GM12891 (cell line): ENCODE measurements at places on chromosomes 11 and 22.

DNA sequence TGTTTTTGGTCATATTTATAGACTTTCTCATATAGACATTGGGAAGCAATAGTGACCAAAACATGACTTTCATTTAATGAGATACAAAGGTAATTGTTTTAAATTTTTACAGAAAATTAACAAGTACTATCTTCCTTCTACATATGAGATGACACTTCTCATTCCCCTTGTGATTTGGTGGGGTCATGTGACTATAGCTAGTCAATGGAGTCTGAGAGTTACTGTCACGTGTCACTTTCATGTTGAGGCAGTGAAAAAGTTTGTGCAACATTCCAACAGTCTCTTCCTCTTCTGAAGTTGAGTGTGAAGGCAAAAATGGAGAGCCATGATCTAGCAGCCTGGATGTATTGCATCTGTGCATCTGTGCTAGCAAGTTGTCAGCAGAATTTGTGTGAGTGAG is 618.3 kb upstream of the LRRC4C start:
- no peak for DNase-seq

GRCh38 chr11:22244986-22245592 is 52.2 kb downstream of the ANO5 start:
- DNase-seq = no peak

DNA sequence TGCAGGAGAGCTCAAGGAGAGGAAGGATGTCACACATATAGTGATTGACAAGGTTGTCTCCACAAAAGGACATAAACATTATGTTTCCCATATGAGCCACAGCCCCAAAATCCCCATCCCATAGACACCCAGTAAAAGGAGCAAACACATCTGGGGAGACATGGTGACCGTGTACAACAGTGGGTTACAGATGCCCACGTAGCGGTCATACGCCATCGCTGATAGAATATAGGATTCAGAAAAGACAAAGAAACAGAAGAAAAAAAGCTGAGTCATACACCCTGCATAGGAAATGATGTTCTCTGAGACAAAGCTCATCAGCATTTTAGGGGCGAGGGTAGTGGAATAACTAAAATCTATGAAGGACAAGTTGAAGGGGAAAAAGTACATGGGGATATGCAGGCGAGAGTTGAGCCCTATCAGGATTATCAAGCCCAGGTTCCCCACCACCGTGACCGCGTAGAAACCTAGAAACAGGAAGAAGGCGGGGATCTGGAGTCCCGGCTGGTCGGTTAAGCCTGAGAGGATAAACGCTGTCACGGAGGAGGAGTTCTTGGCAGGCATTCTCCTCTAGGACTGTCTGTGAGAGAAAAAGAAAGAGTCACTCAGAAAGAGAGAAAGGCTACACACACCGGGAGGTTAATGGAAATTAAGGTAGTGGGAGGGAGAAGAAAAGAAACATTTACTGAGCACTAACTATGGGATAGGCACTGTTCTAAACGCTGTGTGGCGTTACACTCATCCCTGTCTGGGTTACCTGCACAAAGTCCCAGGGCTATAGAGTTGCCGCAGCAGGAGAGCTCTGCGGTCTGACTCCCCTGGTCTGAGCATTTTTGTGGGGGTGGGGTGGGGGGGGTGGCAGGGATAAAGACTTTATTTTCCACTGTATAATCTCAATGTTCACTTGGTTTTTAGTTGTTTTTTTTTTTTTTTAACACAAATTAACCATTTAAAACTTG is 36.1 kb upstream of the OR8B8 start:
- no peak for DNase-seq

GRCh38 chr11:44388828-44389657 is 79.1 kb upstream of the ALX4 start:
- DNase-seq = no peak

DNA sequence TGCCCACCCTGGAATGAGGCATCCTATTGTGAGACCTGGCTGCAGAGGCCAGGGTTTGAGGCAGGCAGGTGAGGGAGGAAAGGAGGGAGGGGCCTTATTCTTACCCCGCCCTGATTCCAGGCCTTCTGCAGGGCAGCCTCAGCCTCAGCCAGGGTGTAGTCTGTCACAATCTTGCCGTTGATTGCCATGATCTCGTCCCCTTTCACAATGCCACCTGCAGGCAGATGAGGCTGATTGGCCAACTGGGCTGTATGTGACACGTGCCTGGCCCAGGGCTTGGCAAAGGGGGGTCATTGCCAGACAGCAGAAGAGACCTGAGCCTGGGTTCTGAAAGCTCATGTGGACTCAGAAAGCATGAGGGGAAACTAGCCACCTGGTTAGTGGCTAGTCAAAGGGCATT is 21.4 kb upstream of the ABCC8 start:
- no peak for DNase-seq

DNA sequence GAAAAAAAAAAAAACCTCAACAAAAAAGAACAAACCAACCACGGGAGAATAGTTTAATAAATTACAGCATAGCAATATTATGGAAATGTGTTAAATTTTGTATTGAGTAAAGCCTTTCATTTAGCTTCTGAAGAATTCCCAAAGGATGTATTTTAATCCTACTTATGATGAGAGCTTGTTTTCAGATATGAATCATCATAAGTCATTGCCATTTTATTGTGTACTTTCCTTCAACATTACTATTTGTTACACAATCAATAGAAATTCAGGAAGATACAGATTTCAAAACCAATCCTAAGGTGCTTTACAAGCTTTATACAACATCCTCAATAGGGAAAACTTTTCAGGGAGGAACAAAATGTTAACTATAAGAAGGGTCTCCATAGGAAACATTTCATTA is 200.6 kb upstream of the CTSC start:
- DNase-seq = no peak

DNA sequence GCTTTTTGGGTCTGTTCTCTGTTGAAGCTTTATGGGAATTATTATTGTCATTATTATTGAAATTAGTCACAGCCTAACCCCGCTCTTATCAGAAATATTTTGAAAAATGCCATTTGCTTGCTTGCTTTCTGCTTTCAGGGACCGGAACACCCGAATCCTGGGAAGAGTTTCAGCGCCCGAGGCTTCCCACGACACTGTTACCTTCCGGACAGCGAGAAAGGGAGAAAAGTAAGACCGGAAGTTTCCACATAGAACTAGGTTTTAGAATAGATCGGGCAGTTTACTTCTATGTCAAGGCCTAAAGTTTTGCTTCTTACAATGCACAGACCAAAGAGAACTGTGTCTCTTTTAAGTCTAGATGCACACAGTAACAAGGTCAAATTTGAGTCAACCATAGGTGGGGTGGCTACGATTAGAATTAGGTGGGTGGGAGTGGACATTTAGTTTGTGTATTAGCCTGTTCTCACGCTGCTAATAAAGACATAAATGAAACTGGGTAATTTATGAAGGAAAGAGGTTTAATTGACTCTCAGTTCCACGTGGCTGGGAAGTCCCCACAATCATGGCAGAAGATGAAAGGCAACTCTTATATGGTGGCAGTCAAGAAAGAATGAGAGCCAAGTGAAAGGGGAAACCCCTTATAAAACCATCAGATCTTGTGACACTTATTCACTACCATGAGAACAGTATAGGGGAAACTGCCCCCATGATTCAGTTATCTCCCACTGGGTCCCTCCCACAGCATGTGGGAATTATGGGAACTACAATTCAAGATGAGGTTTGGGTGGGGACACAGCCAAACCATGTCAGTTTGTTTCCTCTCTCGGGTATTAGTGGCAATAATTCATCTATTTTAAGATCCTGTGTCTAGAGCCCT is 12.9 kb downstream of the MPEG1 start:
- no peak for DNase-seq

DNA sequence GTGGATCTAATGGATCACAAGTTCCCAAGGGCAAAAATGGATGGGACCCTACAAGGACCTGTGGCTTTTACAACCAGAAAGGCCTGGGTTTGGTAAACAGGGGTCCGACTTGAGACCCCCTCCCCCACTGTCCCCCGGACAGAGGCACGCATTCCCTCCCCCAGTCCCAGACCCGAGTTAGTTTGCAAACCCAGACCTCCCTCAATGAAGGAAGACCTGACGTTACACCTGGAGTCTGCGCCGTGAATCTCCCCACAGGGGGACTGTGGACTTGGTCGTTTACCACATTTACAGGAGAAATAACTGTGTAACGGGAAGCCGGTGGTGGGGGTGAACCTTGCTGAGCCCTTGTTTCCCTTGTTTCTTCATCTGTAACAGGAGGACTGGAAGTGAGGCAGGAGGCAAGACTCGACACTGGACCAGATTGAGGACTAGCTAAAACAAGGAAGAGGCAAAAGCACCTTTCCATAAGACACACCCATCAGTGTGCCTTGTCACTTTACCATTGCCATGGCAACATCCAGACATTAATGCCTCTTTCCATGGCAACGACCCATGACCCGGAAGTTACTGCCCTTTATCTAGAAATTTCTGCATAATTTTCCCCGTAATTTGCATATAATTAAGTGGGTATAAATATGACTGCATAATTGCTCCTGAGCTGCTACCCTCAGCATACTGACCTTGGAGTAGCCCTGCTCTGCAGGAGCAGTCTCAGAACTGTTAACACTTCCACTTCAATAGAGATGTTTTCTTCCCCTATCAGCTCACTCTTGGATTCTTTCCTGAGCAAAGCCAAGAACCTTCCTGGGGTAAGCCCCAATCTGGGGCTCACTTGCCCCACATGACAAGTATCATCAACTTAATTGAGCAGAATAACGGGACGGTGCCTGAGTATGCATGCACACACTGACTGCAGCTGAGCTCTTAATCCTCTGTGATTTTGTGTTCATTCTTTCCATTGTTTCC is 25.4 kb downstream of the PDGFB start:
- DNase-seq = no peak

DNA sequence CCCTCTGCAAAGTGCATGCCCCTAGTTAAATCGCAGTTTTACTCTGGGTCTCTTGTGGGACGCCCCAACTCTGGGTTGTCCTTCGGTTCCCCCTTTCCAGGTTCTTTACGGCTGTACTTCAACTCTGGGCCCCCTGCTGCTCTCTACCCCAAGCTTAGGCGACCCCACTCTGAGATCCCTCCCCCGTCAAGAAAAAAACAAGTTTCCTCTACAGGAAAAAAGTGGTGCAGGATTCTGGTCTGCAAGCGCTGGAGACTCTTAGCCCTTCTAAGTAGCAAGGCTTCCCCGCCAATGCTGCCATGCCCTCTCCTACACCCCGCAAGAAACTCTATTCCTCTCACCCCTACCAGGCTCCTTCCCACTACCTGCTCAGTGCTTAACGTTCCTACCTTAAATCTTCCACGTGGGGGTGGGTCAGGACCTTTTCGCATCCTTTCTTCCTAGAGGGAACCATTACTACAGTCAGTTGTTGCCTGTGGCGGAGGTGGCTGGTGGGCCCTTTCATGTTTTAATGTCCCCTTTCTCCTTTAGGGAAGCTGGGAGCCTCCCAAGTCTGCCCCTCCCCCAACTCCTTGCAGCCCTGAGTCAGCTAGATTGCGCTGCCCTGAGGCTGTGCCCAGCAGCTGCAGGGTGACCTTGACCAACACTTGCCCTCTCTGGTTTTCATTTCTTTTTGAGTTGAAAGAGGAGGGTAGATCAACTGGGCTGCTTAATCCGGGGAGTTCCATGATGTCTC is 1.4 kb downstream of the NEFH start:
- no peak for DNase-seq

GRCh38 chr22:35226958-35227647 is 30.2 kb upstream of the HMGXB4 start:
- DNase-seq = no peak

DNA sequence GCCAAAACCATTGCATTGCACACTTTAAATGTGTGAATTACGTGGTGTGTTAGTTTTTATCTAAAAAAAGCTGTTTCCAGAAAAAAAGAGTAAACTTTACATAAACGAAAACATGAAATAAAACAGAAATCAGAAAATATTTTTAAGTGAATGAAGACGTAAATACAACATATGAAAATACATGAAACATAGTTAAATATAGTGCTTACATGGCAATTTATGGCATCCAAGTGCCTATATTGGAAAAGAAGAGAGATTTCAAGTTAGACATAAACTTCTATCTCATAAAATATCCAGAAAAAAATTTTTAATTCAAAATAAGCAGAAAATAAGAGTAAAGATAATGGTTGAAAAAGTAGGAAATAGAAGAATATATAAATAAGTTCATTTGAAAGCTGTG is 11.9 kb upstream of the OR8D2 start:
- DNase-seq = no peak

DNA sequence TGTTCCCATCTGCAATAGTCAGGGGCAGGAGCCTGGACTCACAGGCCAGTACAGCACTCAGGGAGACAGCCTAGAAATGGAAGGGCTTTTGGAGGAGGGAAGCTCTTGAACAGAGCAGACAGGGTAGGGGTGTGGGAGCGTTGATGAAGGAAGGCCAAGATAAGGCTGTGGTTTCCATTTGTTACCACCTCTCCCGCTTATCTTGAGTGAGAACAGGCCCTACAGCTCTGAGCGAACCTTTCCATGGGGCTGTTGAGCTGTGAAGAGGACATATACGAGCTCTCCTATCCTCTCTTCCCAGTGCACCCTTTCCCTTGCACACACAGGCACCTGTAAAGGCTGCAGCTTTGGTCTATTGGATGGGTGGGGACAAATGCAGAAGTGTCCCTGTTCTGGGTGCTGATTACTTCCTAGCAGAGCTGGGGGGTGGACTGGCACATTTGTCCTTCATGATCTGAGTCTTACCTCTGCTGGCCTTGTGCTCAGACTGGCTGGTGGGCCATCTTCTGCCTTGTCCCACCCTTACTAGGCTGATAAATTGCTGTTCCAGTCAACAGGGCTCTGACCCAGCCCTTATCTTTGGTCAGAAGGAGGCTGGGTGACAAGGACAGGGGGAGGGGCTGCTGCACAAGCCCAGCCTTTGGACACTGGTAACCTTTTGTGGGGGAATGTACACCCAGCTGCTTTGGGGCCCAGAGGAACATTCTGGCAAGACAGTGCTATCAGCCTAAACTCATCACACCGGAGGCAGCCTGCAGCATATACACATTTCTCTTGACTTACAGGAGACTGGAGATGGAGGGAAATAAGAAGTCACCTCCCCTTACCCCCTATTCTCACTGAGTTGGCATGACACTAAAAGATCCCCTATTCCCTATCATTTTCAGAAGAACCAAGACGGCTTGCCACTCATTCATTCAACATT is 80.1 kb upstream of the NNMT start:
- DNase-seq = no peak

GRCh38 chr11:7578276-7578955 is 64.6 kb downstream of the PPFIBP2 start:
- no peak for DNase-seq

GRCh38 chr11:92663539-92663938 is 305.9 kb upstream of the MTNR1B start:
- DNase-seq = no peak

GRCh38 chr11:130478881-130479280 is 30.4 kb downstream of the ADAMTS15 start:
- no peak for DNase-seq

DNA sequence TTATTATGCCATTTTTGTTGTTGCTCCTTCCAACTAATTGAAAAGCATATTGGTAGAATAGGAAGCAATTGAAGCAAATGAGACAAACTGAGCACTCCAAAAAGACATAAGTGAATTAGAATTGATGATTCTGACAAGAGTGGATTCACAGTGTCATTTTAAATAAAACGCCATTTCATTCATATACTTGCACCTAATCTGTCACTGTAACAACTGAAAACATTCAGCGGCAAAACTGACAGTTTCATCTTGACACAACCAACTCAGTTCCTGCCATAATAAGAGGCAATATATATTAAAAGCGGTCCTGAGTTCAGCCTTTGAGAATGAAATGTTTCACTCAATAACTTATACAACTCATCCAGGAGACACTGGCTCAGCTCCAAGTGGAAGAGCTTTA is 306.8 kb downstream of the CNTN5 start:
- DNase-seq = no peak
